Stimulated activated CD8-positive, alpha-beta memory T cell treated with anti-CD3 and anti-CD28 coated beads, Interleukin-7, amount 100 ng/mL, for 1 hour (primary cell): ENCODE measurements at places on chromosomes 7 and 10.

DNA sequence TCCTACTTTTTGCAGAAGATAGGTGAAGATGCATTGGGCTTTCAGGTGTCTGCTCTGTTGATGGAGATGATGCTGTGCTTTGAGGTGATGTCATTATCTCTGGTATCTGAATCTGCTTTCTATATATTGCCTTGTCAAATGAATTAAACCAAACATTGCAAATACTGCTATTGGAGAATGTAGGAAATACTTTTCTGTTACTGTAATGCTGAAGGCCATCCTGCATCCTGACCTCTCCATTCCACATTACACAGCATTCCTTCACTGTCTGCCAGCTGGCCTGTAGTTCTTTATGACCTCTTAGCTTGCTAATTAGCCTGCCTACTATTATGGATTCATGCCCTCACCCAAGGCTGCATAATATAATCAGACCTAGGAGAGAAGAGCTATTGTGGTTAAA lies 73.2 kb downstream of the VCL start:
- DNase-seq = no peak

- no peak for DNase-seq
These were observed 307.9 kb downstream of the WDR11 start for GRCh38 chr10:121158988-121159579.

DNA sequence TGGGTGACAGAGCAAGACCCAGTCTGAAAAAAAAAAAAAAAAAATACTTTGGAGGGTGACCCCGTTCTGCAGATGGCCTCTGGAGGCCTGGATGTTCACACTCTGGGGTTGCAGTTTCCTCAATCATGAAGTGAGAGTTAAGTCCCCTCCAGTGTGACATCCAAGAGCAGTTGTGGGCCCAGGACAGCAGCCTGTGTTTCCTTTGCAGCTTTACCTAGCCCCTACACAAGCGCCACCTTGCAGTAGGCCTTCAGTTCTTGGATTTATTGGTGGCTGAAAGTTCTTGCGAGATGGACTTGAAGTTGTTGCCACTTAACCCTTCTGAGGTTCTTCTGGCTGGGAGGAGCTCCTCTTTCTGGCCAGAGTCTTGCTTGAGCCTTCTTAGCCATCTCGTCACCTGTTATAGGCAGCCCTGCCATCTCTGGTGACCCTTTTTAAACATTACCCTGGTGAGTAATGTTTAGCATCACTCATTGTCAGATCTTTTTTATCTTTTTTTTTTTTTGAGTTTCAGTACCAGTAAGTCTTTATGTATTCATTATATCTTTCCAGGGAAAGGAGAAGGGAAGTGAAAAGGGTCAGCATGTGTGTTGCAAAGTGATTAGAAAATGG lies 3.4 kb upstream of the ACTR3C start:
- no peak for DNase-seq

DNA sequence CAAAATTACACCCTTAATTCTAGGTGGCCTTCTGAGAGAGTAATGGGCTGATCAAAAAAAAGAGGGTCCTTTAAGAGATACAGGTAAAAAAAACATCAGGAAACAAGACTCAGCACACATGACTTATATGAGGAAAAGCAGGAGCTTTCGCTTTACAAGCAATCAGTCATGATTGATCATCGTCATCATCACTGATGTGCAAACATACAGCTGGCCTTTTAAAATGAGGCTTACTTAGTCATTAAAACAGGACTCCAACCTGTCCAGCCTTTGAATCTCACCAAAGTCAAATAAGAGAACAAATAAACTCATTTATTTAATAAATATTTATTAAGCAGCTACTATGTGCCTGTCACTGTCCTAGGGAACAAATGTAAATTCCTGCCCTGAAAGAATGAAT lies 255.3 kb downstream of the SKAP2 start:
- DNase-seq = no peak

GRCh38 chr10:4643471-4643870 lies 182.5 kb upstream of the AKR1E2 start:
- no peak for DNase-seq

GRCh38 chr10:87771871-87772500 lies 46.0 kb downstream of the ATAD1 start:
- DNase-seq = no peak

GRCh38 chr7:112023282-112023681 lies 182.9 kb downstream of the DOCK4 start:
- DNase-seq = no peak

DNA sequence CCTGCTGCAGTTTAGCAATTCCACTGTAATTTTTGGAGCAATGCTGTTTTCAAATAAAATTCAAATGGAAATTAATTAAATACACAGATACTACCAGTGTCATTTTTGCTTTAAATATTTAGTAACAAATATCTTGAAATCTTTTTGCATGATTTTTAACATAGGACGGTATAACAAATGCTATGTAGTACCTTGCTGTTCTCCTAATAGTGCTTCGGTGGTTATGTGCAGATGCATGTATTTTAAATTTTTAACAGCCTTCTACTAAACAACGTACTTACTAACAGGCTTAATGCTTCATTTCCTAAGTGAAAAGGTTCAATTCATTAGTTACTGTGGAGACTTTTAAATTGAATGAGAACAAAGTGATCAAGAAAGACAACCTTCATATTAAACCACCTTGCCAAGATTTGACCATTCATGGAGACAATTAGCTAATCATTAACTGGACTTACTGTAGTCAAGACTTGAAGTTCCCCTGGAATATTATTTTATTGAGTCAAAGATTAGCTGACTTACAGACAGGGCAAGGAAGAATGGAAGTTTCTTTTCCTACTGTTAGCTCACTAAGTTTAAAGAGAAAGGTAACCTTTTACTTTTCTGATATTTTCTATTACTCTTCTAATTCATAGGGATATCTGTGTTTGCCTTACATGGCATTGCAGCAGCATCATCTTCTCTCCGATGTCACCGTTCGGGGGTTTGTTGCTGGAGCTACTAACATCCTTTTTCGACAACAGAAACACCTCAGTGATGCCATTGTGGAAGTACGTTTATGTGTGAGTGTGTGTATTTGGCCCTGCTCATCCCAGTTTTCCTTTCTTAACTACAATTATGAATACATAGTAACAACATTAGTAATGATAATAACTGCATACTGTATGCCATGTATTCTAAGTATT lies 74.3 kb downstream of the AVL9 start:
- no peak for DNase-seq

GRCh38 chr10:8726084-8726778 lies 671.7 kb downstream of the GATA3 start:
- DNase-seq = no peak

GRCh38 chr10:130003787-130004613 lies 39.9 kb upstream of the EBF3 start:
- no peak for DNase-seq

DNA sequence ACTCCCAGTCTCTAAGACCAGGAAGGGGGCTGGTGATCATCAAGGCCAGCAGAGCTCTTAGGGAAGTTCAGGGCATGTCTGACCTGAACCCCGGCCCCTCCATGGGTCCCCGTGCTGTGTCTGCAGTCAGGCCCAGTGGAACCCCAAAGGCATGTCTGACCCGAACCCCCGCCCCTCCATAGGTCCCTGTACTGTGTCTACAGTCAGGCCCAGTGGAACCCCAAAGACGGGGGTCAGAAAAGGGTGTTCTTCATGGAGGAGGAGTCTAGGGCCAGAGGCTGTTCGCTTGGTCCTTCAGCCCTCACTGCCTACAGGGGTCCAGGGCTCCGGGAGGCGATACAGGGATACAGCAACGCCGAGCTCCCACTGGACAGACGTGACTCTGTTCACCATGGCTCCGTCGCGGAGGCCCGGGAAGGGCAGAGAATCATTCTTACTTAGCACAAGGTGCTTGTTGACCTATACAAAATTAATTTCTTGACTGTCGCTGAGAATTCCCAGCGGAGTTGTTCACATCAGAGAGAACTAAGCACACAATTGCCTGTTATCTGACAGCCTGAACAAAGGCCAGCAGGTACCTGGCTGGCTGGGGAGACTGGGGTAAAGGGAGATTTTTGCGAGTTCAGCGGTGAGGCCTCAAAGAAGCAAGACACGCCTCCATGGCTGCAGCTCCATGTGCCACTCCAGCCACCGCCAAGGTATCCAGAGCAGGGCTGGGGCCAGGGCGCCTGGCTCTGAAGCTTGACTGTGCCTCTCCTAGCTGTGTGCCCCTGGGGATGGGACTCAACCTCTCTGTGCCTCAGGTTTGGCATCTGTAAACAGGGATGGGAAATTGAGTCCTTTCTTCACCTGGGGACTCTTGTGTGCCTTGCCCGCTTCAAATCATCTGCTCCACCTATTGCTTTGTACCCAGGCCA lies 26.8 kb downstream of the EN2 start:
- DNase-seq = no peak

GRCh38 chr7:94436018-94436604 lies 41.4 kb downstream of the COL1A2 start:
- no peak for DNase-seq

DNA sequence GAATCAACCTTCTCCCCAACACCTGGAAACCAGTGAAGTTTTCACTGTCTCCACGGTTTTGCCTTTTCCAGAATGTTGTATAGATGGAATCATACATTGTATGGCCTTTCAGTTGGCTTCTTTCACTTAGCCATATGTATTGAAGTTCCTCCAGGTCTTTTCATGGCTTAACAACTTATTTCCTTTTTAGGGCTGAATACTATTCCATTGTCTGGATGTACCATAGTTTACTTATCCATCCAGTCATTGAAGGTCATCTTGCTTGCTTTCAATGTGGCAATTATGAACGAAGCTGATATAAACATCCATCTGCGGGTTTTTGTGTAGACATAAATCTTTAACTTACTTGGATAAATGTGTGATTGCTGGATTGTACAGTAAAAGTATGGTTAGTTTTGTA lies 69.2 kb upstream of the ZRANB1 start:
- DNase-seq = no peak

GRCh38 chr10:7492660-7493046 lies 81.8 kb upstream of the SFMBT2 start:
- no peak for DNase-seq

- DNase-seq = no peak
These were observed 652 bp upstream of the PODXL start for GRCh38 chr7:131556909-131557651.

GRCh38 chr7:93194386-93194785 lies 31.9 kb downstream of the HEPACAM2 start:
- DNase-seq = no peak
